ENCODE measurements at places on chromosomes 13 and 19. TPM values are rescaled to one million over a fixed set of nuclear protein-coding genes. Genes with fewer than 3 reads are reported as not detected.

GRCh38 chr13:27005976-27006518 lies 165.6 kb downstream of the USP12 start:
- no peak for DNase-seq

GRCh38 chr19:43589678-43590077 lies 6.3 kb downstream of the IRGQ start:
- no peak for DNase-seq

- DNase-seq = no peak
These were observed 76.4 kb downstream of the FRY start for GRCh38 chr13:32107973-32108372.

GRCh38 chr13:20798027-20798426 lies 24.3 kb upstream of the EEF1AKMT1 start:
- DNase-seq = no peak

DNA sequence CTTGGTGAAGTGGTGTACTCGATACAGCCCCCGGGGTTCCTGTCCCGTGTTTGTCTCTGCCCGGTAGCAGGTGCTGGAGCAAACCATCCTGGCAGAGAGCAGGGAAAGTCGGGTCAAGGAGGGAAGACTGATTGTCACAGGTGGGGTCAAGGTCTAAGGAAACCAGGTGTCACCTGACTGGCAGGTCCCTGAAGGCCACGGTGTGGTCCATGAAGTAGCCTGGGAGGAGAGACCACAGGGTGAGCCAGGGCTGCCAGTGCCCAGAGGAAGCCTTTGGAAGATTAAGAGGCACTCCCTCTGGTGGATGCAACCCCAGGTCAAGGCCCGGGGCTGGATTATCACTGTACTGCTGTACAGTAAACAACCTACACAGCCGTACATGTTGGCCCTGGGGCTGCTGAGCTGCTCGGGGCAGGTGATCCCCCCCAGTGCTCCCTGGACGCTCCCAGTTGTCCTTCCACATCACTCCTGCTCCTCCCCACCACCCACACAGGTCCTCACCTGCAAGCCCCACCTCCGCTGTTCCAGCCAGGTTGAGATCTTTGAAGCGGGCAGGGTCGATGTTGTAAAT lies 6.0 kb upstream of the CCER2 start:
- DNase-seq = no peak

CDADC1 gene
- total RNA-seq = 6.5 TPM

GRCh38 chr13:108595436-108596274 lies 33.8 kb upstream of the MYO16 start:
- DNase-seq = no peak

GRCh38 chr13:110424569-110425443 lies 117.7 kb downstream of the COL4A2 start:
- no peak for DNase-seq

DNA sequence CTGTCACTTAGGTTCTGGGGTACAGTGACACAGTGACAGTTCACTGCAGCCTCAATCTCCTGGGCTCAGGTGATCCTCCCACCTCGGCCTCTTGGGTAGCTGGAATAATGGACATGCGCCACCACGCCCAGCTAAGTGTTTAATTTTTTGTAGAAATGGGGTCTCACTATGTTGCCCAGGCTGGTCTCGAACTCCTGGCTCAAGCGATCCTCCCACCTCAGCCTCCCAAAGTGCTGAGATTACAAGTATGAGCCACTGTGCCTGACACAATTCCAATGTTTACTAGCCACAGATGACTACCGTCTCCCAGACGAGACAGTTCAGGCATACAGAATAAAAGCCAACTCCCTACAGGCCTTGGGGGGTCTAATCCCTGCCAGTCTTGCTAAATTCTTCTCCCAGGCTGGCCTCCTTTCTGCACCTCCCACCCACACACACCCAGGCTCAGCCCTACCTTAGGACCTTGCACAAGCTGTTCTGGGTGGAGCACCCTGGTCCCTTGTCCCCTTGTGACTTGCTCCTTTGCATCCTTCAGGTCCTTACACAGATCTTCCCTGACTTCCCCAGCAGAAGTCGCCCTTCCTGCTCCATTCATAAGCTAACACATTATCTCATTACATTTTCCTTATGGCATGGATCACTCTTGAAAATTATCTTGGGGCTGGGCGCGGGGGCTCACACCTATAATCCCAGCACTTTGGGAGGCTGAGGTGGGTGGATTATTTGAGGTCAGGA lies 106.4 kb downstream of the INSR start:
- no peak for DNase-seq

- no peak for DNase-seq
These were observed 41.6 kb downstream of the NDFIP2 start for GRCh38 chr13:79522583-79522982.

DNA sequence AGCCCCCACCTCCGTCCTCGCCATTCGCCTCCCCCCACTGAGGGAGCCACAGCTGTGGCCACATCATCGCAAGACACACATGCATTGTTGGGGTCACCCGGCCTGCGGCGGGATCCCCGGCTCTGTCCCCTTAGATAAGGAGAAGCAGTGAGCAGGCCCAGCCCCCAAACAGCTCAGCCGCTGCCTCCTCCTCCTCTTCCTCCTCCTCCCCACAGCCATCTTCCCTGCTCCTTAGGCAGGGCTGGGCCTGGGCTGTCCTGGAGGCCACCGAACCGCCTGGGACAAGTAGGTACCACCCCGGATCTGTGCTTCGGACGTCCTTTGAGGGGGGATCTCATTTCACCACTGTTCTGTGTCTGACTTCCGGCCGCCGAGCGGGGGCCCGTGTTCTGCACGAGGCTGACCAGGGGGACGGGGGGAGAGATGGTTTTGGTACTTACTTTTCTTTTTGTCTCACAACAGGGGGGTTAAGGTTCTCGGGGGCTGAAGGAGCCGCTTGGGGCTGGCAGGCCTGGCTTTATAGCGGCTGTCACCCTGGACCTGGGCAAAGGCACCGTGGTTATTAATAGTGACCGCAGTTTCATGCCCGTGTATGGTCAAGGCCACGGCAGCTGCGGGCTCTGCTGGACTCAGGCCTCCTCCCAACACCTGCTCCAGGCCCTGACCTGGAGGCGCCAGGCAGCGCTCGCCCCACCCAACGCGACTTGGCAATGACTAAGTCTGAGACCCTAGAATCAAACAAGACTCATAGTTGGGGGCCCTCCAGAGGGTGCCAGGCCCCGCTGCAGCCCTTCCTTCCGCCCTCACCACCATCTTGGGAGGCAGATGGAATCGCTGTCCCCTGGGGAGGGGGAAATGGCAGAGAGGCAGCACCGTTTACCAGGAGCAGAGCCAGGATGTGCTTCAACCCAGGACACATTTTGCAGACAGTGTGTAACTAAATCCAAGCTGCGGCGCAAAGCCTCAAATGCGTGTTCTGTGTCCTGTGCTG lies 18.3 kb downstream of the NMRK2 start:
- no peak for DNase-seq

- no peak for DNase-seq
These were observed 1.6 kb downstream of the CCL25 start for GRCh38 chr19:8054169-8054568.

- no peak for DNase-seq
These were observed 16.0 kb downstream of the LSM4 start for GRCh38 chr19:18306888-18307260.

DNA sequence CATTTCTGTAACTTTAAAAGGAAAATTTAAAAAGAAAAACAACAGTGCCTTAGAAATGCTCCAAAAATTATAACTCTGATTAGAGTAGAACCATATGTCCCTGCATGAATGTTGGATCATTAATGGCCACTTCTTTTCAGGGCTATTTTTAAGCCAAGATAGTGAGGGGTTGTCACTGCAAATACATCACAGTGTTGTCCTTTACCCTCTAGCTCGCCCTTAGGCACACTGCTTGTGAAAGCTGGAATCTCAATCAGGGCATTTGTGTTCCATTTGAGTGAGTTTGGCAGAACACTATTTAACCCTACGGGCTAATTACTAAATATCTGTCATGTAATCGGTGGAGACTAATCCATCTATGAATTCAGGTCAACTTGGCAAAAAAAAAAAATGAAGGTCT lies 212.2 kb downstream of the NHLRC3 start:
- DNase-seq = no peak

PROSER1 gene
- 16.9 TPM for total RNA-seq
